Vagina (tissue), 2 donors: ENCODE measurements at places on chromosomes 16 and 17.

- peak; percentile 77 for DNase-seq
Observed at GRCh38 chr16:50305441-50306061, 39.2 kb downstream of the ADCY7 start.

- DNase-seq = no peak
Observed at GRCh38 chr17:73175962-73176565, 11.3 kb downstream of the SSTR2 start.

- no peak for DNase-seq
Observed at GRCh38 chr17:57691939-57692338, 53.2 kb downstream of the CCDC182 start.

GRCh38 chr16:56279914-56280313 lies 88.6 kb downstream of the GNAO1 start:
- no peak for DNase-seq

GRCh38 chr17:74276541-74277009 lies 2.5 kb downstream of the DNAI2 start:
- DNase-seq = peak; percentile 94

DNA sequence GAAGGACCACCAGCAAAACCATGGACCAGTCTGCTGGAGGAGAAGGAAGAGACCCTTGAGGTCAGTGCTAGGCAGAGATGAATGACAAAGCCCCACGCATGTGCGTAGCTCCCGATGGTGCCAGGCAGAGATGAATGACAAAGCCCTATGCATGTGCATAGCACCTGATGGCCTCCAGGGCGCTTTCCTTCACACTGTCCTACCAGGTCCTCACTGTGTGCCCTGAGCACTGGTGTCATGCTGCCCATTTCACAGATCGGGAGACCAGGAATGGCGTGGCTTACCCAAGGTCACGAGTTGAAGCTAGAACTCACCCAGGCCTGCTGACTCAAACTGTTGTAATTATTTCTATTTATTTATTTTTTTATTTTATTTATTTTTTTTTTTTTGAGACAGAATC lies 149.6 kb downstream of the KATNIP start:
- no peak for DNase-seq

GRCh38 chr16:24863582-24864437 lies 18.0 kb downstream of the SLC5A11 start:
- no peak for DNase-seq

GRCh38 chr17:3750926-3751325 lies 27.2 kb downstream of the HASPIN start:
- no peak for DNase-seq

DNA sequence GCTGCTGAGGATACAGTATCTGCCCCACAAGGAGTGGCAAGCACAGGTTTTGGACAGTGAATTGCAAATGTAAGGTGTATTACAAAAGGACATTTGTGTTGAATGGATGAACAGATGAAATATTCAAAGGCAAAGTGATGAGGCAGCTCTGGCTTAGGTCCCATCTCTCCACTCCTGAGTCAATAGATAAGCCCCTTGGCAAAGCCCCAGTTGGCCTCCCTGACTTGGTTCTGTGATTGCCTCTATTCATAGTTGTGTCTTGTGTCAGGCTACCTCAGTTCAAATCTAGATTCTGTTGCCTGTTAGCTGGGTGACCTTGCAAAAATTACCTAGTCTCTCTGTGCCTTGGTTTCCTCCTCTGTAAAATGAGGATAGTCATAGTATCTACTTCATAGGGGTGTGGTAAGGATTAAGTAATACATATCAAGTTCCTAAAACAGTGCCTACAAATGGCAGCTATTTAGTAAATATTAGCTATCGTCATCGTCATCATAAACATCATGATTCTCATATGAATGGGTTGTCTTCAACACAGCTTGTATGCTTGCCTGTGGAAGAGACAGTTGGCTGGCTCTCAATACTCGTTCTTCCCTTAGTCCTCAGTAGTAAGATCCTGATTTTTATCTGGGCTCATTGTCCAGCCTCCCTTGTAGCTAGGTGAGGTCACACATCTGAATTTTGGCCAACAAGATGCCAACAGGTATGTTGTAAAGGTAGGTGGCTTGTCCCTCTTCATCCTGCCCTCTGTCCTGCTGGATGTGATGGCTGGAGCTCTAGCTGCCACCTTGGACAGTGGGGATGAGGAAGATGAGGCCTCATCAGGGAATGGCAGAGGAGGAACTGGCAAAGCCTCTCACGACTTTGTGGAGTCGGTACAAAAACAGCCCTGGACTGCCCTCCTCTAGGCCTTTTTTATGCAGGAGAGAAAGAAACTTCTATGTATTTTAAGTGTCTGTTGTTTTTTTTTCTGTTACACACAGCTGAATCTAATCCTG lies 2.1 kb upstream of the MFAP4 start:
- DNase-seq = no peak

GRCh38 chr16:83935858-83936255 lies 17.2 kb upstream of the OSGIN1 start:
- no peak for DNase-seq

GRCh38 chr16:64234200-64234599 lies 887.7 kb downstream of the CDH11 start:
- DNase-seq = no peak

- DNase-seq = no peak
Observed at GRCh38 chr17:9645851-9646545, 681 bp downstream of the USP43 start.

GRCh38 chr17:78895322-78895721 lies 7.7 kb downstream of the CEP295NL start:
- no peak for DNase-seq

GRCh38 chr17:55845385-55845784 lies 94.5 kb downstream of the PCTP start:
- no peak for DNase-seq

DNA sequence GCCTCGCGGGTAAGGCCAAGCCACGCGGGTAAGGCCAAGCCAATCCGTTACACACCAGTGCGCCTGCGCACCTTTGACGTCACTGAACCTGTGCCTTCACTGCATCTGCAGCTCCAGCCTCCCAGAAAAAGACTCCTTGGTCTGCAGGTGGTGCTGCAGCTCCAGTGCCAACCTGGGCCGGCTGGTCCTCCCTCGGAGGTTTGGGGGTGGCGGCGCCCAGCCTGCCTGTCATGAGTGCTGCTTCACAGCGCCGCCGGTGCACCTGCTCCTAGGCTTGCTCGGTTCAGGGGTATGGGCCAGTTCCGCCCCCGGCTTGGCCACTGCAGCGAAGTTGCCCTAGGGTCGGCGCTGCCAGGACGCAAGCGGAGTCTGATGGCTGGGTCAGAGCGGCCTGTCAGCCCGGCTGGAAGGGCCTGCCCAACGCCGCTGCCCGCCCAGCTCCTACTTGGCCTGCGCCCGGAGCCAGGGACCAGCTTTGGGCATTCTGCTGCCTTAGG lies 146.6 kb downstream of the USP22 start:
- no peak for DNase-seq

DNA sequence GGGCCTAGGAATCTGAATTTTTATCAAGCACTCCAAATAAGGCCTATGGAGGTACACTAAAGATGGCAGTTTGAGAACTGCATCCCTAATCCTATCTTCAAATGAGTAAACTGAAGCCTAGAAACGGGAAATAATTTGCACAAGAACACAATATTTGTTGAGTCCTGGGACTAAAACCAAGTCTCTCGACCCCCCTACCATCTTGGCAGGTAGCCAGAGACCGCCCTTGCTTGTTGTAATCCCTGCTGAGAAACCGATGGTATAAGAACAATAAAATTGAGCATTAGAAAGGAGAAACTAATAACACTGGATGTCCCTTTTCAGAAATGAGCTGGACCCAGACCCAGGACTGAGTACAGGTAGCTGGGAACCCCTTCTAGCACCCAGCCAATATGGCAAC lies 24.4 kb downstream of the ADAMTS18 start:
- DNase-seq = no peak

DNA sequence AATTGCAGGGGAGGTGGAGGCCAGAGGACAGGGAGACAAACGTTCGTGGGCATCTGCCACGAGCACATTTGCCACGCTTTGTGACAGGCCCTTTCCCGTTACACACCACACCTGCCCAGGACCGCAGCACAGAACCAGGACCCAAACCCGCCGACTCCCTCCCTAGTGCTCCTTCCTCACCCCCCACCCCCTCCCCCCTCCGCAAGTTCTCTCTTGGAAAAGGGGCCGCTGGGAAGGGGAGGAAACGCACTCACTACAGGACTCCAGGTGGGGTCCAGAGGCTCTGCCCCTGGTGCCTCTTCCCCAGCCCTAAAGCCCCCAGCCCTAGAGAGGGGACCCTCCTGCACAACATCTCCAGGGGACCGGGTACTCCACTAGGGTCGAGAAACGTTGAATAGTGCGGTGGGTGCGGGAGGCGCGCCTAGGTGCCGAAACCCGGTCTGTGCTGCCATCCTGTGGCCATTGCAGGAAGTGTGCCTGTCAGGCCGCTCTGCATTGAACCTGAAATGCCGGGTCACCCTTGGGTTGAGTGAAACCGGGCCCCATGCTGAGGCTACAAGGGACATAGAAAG lies 21.9 kb upstream of the EIF1 start:
- no peak for DNase-seq

- DNase-seq = no peak
Observed at GRCh38 chr17:80632046-80632581, 87.5 kb downstream of the RPTOR start.

- no peak for DNase-seq
Observed at GRCh38 chr16:85656351-85657266, 32.1 kb downstream of the GINS2 start.

DNA sequence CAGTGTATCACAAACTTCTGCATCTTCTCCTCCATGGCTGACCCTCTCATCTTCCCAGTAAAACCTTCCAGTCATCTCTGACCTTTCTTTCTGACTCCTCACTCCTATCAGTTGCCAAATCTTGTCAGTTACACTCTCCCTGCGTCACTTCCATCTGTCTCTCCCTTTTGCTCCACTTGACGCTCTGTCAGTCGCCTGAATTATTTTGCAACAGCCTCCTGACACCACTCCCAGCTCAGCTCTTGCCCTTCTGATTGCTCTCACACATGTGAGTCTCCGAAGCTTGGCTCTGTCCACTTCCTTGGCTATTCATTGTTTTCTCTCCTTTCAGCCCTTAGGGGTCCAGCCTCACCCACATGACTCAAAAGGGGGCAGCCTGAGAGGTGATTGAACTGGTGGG lies 27.7 kb downstream of the DHRS7C start:
- no peak for DNase-seq

DNA sequence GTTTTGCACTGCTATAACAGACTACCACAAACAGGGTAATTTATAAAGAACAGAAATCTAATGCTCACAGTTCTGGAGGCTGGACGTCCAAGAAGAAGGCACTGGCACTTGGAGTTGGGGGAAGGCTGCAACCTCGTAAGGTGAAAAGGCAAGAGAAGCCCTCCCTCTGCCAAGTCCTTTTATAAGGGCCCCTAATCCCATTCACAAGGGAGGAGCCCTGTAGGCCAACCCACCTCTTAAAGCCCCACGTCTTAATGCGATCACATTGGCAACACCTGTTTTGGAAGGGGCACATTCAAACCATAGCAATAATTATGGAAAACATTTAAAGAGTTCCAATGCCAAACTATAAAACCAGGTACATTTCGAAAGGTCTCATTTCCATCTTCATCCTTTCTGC lies 5.2 kb downstream of the PKD1L3 start:
- no peak for DNase-seq

DNA sequence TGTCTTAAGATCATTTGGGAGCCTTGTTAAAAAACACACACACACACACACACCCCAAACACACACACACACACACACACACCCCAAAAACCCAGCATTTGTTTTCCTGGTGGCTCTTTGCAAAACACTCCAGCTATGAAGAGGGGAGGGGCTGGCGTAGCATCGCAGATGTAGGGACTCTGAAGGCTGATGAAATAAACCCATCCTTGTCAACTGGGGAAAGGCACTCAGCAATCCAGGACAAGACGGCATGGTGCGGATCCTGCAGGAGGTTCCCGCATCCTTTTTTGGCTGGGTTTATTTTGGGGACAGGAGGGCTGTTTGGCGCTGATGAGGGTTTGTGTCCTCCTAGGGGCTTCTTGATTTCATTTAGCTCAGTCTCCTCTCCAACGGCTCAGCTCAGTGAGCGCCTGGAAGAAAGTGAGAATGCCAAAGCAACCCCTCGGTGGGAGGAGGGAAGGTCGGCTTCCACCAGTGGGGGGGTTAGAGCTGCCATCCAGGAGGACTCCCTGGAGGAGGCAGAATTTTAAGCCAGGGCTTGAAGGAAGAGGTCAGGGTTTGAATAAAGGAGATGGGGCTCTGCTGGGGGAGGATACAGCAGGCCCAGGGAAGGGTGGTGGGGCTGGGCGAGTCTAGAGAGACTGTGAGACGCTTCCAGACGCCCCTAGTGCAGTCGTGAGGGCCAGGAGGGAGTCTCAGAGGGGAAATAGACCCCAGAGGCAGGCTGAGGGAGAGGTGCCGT lies 12.4 kb upstream of the GSE1 start:
- no peak for DNase-seq

GRCh38 chr17:48510761-48511604 lies 19.8 kb downstream of the HOXB1 start:
- no peak for DNase-seq

- DNase-seq = peak; percentile 37
Observed at GRCh38 chr16:27097800-27098230, 31.1 kb downstream of the C16orf82 start.

DNA sequence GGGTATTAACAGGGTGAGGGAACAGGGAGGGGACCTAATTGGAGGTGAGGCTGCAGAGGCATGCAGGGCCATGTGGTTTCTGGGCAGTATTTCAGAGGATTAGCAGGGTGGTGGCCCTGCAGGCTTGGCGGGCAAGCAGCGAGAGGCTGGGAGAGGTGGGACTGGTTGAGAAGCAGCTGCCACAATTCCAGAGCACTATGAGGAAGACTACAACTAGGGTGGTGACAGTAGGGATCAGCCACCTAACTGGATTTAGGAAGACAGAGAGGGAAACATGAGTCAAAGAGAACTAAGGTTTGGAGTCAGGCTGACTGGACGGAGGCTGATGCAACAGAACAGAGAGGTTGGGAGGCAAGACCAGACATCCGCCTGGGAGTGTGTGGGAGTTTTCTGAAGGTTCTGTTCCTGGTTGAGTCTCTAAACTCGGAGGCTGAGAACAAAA lies 12.3 kb downstream of the ALOXE3 start:
- no peak for DNase-seq
